GM12878 (cell line): ENCODE measurements at places on chromosomes 2 and 18. TPM values are rescaled to one million over a fixed set of nuclear protein-coding genes. Genes with fewer than 3 reads are reported as not detected.

DNA sequence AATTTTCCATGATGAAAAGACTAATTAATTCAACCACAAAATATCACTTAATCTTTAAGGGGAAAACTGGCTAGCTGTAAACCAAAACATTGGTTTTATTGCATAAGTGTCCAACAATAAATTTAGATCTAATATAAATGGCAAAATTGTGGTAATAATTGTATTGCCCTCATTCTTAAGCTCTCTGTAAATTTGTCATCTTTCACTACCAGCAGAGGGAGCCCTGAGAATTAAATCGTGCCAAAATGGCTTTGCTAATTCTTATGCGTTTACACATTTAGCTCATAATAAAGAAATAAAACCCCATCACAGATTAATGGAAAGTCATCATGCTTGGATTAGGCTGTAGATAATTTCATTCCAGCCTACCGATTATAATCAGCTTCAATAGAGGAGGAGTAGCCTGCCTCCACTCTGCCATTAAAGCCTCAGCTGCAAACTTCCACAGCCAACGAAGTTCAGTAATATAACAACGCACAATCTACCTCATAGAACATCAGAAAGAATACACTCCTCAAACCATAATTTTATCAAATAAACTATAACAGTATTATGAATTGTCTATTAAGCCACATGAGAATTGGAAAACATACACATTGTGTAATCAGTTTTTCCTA is 70.0 kb upstream of the ATP5MC3 start:
- no peak for DNase-seq

DNA sequence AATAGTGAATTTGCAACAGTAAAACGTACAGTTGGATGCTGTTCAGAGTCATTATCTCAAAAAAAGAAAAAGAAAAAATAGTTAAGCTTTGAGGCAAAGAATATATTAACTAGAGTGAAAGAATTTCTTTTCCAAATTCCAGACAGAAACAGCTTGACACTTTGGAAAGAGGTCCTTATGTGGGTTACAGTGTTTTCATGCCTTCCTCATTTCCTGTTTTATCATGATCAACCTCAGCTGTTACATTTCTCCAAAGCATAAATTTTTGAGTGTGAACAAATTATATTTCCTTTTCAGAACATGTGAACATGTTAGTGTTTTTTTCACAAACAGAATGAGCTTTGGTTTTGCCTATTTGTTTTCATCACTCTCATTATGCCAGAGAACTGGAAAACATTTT is 13.6 kb downstream of the FRZB start:
- DNase-seq = no peak

- DNase-seq = no peak
Measured at GRCh38 chr2:178029342-178029741, 43.2 kb downstream of the PDE11A start.

DNA sequence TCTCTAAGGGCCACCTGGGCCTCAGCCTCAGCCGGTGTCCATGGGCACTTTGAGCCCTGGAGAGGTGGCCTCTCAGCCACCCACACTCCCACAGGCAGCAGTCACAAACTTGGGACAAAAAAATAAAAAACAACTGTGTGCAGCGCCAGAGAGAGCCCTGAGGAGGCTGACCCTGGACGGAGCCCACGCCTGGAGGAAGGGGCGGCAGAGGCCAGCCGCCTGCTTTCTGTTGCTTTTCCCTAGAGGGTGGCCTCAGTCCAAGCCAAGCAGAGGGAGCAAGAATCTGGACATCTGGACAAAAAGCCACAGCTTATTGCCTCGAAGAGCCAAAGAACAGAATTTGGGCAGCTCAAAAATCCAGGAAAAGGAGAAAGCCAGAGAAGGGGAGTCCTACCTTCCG is 43.3 kb upstream of the LDLRAD4 start:
- no peak for DNase-seq

- no peak for DNase-seq
Measured at GRCh38 chr2:182432051-182432450, 5.2 kb upstream of the PDE1A start.

- no peak for DNase-seq
Measured at GRCh38 chr2:128137094-128137616, 46.2 kb downstream of the UGGT1 start.

DNA sequence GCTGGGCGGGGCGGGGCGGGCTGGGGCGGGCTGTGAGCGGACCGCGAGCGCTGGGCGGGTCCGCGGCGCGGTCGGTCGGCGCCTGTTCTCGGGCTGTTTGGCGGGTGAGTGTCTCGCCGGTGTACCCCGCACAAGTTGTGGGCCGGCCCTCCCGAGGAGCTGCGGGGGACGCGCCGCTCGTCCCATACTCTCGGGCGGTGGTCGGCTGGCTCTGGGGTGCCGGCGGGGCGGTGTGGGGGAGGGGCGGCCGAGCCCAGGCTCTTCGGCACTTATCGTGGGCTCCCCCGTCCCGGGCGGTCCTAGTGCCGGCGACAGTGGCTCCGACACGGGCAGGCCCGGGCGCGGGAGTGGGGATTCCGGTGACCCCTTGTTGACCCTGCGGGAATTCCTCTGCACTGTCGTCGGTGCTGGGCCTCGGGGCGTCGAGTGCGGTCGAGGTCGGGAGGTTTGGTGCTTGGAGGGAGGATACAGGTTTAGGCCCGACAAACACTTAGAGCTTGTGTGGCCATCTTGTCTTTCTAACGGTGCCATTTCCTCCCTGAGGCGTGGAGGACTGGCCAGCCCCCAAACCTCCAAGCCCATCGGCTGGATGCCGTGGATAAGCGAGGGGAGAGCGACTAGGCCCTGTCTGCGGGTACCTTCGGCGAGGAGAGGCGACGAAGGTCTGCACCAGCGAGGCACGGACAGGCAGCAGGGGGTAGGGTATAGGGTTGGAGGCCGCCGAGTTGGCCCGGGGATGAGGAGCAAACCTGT is at the start of gene SEPTIN2:
Gene SEPTIN2 (plus strand): TSS at position 47 of the 753 bp plus-strand sequence. CDS start 8,308 bp downstream, outside the sequence.
- DNase-seq = no peak

HIBCH gene
- 28.4 and 29.3 TPM in 2 replicates for total RNA-seq
